ENCODE measurements at places on chromosomes 7 and 10.
A peak's percentile ranks its signal among the peaks of the same experiment; 100 is the strongest.

DNA sequence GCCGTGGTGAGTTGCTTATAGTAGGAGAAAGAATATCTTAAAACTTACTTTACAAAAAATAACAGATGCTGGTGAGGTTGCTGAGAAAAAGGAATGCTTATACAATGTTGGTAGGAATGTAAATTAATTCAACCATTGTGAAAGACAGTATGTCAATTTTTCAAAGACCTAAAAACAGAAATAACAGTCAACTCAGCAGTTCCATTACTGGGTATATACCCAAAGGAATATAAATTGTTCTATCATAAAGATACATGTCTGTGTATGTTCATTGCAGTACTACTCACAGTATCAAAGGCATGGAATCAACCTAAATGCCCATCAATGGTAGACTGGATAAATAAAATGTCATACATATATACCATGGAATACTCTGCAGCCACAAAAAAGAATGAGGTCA is 420.4 kb downstream of the AUTS2 start:
- no peak for DNase-seq

- peak; percentile 41 for DNase-seq
Observed at GRCh38 chr10:88934900-88935672, 17.5 kb downstream of the ACTA2 start.

GRCh38 chr10:13238271-13239077 is 4.3 kb upstream of the UCMA start:
- no peak for DNase-seq

DNA sequence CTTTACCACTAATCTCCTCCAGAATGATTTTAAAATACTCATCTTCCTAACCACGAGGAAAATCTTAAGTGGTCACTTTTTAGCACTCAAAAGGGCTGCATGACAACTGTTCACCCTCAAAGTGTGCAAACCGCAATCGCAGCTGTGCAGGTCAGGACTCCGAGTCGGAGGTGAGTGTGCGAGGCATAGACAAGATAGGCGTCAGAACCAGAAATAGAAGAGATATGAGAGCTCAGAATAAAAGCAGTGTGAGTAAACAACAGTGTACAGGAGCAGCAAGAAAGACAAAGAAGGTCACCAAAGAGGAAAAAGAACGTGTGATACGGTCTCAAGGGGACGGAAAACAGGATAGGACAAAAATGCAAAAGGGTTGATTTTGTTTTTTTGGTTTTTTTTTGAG is 17.5 kb upstream of the ENO4 start:
- no peak for DNase-seq

DNA sequence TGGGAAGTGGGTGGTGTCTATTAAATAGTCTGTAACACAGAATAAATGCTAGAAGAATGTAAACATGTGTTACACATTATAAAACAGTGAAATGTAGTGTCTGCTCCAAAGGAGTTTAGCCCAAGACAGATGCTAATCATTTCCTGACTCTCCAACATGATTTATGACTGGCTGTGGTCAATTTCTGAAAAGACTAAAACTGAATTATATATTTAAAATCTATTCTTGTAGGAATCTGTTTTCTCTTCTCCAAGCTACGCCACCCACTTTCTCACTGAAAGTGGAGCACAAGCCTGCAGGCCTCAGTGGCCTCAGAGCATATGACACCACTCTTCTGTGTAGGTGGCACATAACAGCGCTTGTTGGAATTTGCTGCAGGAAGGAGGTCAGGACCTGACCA is 44.4 kb downstream of the CTTNBP2 start:
- no peak for DNase-seq

- DNase-seq, result no peak
Observed at GRCh38 chr7:47236480-47237129, 345.3 kb downstream of the TNS3 start.

GRCh38 chr10:61793760-61794703 is 107.5 kb upstream of the ARID5B start:
- DNase-seq, result no peak

GRCh38 chr10:70458329-70459060 is 17.0 kb upstream of the NODAL start:
- no peak for DNase-seq

DNA sequence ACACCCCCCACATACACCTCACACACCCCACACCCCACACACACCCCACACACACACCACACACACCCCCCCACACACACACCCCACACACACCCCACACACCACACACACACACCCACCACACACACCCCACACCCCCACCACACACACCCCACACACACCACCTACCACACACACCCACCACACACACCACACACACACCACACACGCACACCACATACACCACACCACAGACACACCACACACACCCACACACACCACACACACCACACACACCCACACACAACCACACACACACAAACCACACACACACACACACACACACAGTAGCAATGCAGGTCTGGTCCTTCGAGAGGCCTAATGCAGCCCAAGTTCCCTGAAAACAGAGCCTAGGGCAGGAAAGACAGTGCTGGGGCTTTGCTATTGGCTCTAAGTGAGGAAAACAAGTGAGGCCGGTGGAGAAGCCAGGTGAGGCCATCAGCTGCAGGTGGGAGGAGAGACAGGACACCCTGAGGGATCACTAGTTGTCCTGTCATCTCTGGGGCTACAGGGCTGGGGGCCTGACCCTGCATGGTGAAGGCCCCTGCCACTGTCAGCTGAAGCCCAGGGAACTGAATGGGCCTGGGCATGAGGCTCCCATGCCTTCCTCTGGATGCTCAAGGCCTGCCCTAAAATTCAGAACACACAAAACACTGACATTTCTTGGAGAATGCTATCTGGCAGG is 92.6 kb downstream of the CYTH3 start:
- no peak for DNase-seq

- no peak for DNase-seq
Observed at GRCh38 chr7:6022707-6023106, 8.5 kb upstream of the ANKRD61 start.

GRCh38 chr10:96645191-96645721 is 58.4 kb upstream of the TM9SF3 start:
- no peak for DNase-seq

Data from stimulated activated CD4-positive, alpha-beta T cell treated with anti-CD3 and anti-CD28 coated beads, Interleukin-1b, Interleukin-23, amount 100 ng/mL, for 1 hour (primary cell).